Bladder microvascular endothelial cell (primary cell): ENCODE measurements at places on chromosomes 13 and 19. TPM values are rescaled to one million over a fixed set of nuclear protein-coding genes. Genes with fewer than 3 reads are reported as not detected.

PNMA8B gene
- total RNA-seq = 0.16 and 0.19 TPM in 2 replicates

PSMD8 gene
- 200 and 216 TPM in 2 replicates for total RNA-seq

ZNF569 gene
- 3.7 and 5.9 TPM in 2 replicates for total RNA-seq

SYNE4 gene
- total RNA-seq = 0.06 TPM in 1 of 2 replicates, not detected in the other

ZNF558 gene
- 2.3 and 3.2 TPM in 2 replicates for total RNA-seq

CEACAM16 gene
- 0.16 TPM in 1 of 2 replicates, not detected in the other for total RNA-seq

LPAR6 gene
- total RNA-seq = 32.1 and 47.9 TPM in 2 replicates
